Mesendoderm (in vitro differentiated cells): ENCODE measurements at places on chromosomes 12 and 14.

GRCh38 chr14:50091240-50091913, 25.0 kb downstream of the VCPKMT start:
- H3K36me3 ChIP-seq, result no peaks in the 10 kb centered on the region
- H3K27me3 ChIP-seq, result no peaks in the 10 kb centered on the region
- no peak overlapping the region for H3K4me3 ChIP-seq

DNA sequence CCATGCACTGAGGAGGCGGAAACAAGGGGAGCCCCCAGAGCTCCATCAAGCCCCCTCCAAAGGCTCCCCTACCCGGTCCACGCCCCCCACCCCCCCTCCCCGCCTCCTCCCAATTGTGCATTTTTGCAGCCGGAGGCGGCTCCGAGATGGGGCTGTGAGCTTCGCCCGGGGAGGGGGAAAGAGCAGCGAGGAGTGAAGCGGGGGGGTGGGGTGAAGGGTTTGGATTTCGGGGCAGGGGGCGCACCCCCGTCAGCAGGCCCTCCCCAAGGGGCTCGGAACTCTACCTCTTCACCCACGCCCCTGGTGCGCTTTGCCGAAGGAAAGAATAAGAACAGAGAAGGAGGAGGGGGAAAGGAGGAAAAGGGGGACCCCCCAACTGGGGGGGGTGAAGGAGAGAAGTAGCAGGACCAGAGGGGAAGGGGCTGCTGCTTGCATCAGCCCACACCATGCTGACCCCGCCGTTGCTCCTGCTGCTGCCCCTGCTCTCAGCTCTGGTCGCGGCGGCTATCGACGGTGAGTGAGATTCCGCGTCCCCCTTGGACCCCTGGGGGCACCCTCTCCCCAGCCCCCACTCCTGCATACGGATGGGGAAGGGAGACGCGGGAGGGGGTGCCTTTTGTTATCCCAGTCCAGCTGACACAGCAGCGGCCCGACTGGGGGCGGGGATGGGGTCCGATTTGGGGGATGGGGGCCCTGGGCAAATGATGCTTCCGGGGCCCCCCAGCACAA, 400 bp downstream of the LRP1 start:
- H3K27ac ChIP-seq, result peak overlapping the region; percentile 85
- DNase-seq, result peak; percentile 51
- no peaks in the 10 kb centered on the region for H3K27me3 ChIP-seq
- H3K4me3 ChIP-seq, result peak overlapping the region; percentile 73
- peaks cover 20% of the 10 kb centered on the region for H3K4me1 ChIP-seq

- DNase-seq, result no peak
- H3K36me3 ChIP-seq, result no peaks in the 10 kb centered on the region
- no peak overlapping the region for H3K4me3 ChIP-seq
- no peaks in the 10 kb centered on the region for H3K27me3 ChIP-seq
Measured at GRCh38 chr14:68677901-68678300, 115.0 kb downstream of the ZFP36L1 start.

DNA sequence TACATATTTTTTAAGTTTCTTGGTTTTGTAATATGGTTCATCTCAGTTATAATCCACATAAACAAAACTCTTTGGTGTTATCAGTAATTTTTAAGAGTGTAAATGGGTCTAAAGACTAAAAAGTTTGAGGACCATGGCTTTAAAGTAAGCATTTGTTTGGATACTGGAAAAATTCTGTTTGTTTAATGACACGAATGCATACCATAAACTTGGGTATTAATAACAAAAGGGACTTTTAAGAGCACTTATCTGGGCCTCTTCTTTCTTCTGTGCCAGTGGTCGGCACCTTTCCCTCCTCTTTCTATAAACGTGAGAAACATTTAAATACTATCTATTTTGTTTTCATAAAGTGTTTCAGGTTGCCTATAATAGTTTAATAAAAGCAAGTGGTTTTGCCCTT, 47.4 kb downstream of the SAMD4A start:
- no peak for DNase-seq
- H3K27me3 ChIP-seq, result no peaks in the 10 kb centered on the region
- H3K4me1 ChIP-seq, result no peaks in the 10 kb centered on the region
- H3K27ac ChIP-seq, result no peak overlapping the region
- no peaks in the 10 kb centered on the region for H3K36me3 ChIP-seq

- no peak for DNase-seq
- H3K4me1 ChIP-seq, result no peaks in the 10 kb centered on the region
- H3K36me3 ChIP-seq, result no peaks in the 10 kb centered on the region
- no peak overlapping the region for H3K4me3 ChIP-seq
- no peak overlapping the region for H3K27ac ChIP-seq
Measured at GRCh38 chr14:85963486-85963885, 433.5 kb downstream of the FLRT2 start.

DNA sequence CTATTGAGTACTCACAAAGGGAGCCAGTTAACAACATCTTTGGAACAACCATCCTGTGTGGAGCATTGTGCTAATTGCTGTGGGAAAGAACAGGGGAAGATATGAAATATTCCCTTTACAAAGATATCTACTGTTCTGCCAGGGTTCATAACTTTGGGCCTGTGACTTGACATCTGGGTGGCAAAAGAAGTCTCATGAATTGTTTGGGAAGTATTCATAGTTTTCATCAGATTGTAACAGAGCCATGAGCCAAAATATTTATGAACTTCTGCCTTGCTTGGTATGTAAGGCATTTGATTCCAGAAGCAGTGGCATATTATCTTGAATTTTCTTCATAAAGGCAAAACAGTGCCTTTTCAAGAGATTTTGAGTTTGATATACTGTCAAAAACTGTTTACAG, 816.2 kb downstream of the DIO2 start:
- no peaks in the 10 kb centered on the region for H3K4me1 ChIP-seq
- no peak overlapping the region for H3K4me3 ChIP-seq
- DNase-seq, result no peak
- H3K36me3 ChIP-seq, result no peaks in the 10 kb centered on the region
- H3K27me3 ChIP-seq, result no peaks in the 10 kb centered on the region

GRCh38 chr12:13046964-13047363, 2.8 kb downstream of the FAM234B start:
- H3K36me3 ChIP-seq, result peaks cover 1% of the 10 kb centered on the region
- no peak for DNase-seq
- no peak overlapping the region for H3K4me3 ChIP-seq
- no peaks in the 10 kb centered on the region for H3K27me3 ChIP-seq

GRCh38 chr14:76977793-76978720, 50.5 kb downstream of the IRF2BPL start:
- H3K4me1 ChIP-seq, result no peaks in the 10 kb centered on the region
- no peaks in the 10 kb centered on the region for H3K36me3 ChIP-seq
- H3K4me3 ChIP-seq, result no peak overlapping the region
- no peak overlapping the region for H3K27ac ChIP-seq
- no peak for DNase-seq

GRCh38 chr12:68623984-68624383, 13.3 kb downstream of the RAP1B start:
- H3K36me3 ChIP-seq, result no peaks in the 10 kb centered on the region
- H3K27me3 ChIP-seq, result no peaks in the 10 kb centered on the region
- no peak overlapping the region for H3K4me3 ChIP-seq

GRCh38 chr12:83110424-83110823, 423.7 kb downstream of the TMTC2 start:
- H3K27me3 ChIP-seq, result no peaks in the 10 kb centered on the region
- H3K36me3 ChIP-seq, result no peaks in the 10 kb centered on the region
- H3K27ac ChIP-seq, result no peak overlapping the region
- H3K4me3 ChIP-seq, result no peak overlapping the region
- H3K4me1 ChIP-seq, result no peaks in the 10 kb centered on the region

DNA sequence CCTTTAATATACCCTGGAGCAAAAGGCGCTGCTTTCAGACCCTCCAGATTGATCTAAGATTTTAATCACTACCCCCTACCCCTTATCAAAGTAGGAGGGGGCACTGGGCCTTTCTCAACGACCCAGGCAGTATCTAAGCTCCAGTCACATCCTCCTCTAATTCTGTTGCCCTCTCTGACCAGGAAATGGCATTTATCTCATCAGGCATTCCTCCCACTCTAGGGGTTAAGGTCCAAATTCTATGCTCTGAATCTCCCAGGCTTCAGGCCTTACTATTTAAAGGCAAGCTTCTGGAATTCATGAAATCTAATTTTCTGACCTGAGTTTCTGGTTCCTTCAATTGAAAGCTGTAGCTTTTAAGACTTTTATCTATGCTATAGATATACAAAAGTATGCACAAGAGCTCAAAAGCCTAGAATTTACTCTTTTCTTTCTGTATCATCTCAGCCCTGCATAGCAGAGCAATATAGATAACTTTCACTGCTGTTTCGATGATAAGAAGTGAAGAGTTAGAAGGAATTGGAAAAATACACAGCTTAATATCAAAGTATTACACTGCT, 622.9 kb downstream of the RPS29 start:
- H3K27me3 ChIP-seq, result no peaks in the 10 kb centered on the region
- H3K4me1 ChIP-seq, result no peaks in the 10 kb centered on the region
- H3K4me3 ChIP-seq, result no peak overlapping the region
- peak; percentile 60 for DNase-seq
- no peaks in the 10 kb centered on the region for H3K36me3 ChIP-seq

DNA sequence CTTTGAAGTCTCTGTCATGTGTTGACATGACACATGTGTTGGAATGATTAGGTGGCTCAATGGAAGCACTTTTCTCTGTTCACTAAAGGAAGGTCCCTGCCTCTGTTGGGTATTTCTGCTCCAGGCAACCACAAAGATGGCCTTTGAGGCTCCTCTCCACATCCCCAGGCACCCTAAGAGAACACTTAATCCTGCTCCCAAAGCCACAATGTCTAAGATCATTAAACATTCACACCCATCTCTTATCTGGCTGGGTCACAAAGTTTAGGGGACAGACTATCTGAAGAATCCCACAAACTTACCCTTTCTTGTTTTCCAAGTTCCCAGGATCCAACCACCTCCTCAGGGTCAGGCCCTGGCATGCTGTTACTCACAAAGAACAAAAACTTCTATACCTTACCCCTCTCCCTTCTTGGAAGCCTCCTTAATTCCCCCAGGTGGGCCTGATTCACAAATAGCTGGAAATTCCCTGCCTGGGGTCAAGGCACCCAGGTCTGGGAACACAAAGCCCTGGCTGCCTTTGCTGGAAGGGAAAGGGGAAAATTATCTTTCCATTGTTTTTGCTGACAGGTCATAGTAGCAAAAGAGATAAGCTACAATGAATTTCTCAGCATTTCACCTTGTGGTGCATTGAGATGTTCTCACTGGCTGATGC, 333.7 kb downstream of the PCNX1 start:
- no peaks in the 10 kb centered on the region for H3K27me3 ChIP-seq
- no peaks in the 10 kb centered on the region for H3K36me3 ChIP-seq
- peak; percentile 39 for DNase-seq
- no peak overlapping the region for H3K27ac ChIP-seq
- no peak overlapping the region for H3K4me3 ChIP-seq

DNA sequence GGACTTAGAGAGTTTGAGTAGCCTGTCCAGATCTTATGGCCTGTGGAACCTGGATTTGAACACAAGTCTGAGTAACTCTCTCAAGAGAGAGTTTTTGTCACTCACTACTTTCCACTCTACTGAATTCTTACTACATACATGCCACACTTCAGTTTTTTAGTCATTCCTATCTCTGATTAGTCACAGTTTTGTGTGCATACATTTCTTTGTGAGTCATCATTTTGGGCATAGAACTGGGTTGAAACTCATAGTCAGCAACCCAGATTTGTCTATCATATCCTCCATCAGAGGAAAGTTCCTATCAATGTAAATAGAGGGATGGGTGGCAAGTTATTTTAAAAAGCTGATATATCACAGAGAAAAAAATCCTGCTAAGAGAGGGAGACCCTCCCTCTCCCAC, 42.9 kb downstream of the FLRT2 start:
- H3K36me3 ChIP-seq, result no peaks in the 10 kb centered on the region
- no peak overlapping the region for H3K4me3 ChIP-seq
- H3K27ac ChIP-seq, result no peak overlapping the region

DNA sequence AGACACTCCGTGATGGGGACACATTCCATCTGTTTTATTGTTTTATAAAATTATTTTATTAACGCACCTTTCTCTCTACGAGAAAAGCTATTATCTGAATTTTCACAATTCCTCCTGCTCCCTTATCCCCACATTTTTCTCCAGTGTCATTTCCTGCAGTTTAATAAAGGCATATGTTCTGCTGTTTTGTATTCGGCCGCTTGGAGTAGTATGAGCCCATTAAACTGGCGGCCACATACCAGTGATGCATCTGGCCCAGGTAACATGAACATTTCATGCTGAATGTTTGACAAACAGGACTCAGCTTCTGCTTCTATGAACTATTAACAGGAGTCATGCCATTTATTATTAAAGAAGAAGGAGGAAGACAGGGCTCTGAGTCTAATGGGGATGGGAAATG, 511.0 kb downstream of the TMEM121 start:
- H3K36me3 ChIP-seq, result no peaks in the 10 kb centered on the region
- no peaks in the 10 kb centered on the region for H3K27me3 ChIP-seq
- no peak overlapping the region for H3K4me3 ChIP-seq
- H3K27ac ChIP-seq, result no peak overlapping the region
- no peak for DNase-seq

GRCh38 chr14:76434220-76434619, 58.3 kb downstream of the ESRRB start:
- H3K27ac ChIP-seq, result no peak overlapping the region
- H3K27me3 ChIP-seq, result no peaks in the 10 kb centered on the region
- H3K36me3 ChIP-seq, result no peaks in the 10 kb centered on the region

GRCh38 chr14:58690801-58691516, 53.2 kb downstream of the DACT1 start:
- DNase-seq, result no peak
- H3K4me1 ChIP-seq, result no peaks in the 10 kb centered on the region
- H3K36me3 ChIP-seq, result no peaks in the 10 kb centered on the region
- H3K27me3 ChIP-seq, result no peaks in the 10 kb centered on the region
- H3K27ac ChIP-seq, result no peak overlapping the region

DNA sequence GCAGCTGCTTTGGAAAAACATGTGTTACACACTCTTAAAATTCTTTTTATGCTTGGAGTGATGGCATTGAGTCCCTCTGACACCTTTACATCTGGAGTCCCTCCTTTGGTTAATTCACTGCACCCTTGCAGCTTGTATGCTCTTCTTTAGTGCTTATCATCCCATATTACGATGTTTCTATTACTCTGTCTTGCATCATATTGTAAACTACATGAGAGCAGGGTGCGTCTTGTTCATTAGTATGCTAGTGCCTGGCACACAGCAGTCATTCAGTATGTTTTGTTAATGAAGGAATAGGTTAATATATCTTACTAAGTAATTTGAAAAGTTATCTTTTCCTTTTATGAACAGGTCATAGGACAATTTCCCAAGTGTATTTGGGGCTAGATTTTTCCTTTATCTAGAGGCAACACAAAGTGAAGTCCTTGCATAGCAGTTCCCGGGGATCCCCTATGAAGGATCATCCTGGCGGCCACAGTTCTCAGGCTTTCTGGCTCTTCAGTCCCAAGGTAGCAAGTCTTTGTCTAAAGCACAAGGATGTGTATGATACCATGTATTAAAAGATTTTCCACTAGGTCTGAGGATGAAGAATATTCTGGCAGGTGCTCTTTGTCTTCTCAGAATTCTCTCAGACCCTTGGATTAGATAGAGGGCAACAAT, 363.8 kb downstream of the FUT8 start:
- H3K4me3 ChIP-seq, result no peak overlapping the region
- H3K27me3 ChIP-seq, result no peaks in the 10 kb centered on the region
- no peaks in the 10 kb centered on the region for H3K36me3 ChIP-seq
- no peaks in the 10 kb centered on the region for H3K4me1 ChIP-seq

- no peaks in the 10 kb centered on the region for H3K4me1 ChIP-seq
- no peak overlapping the region for H3K27ac ChIP-seq
- no peaks in the 10 kb centered on the region for H3K27me3 ChIP-seq
- no peaks in the 10 kb centered on the region for H3K36me3 ChIP-seq
- peak; percentile 24 for DNase-seq
Measured at GRCh38 chr14:94407906-94408305, 19.5 kb upstream of the SERPINA1 start.
